ENCODE measurements at places on chromosomes 16 and 17.

DNA sequence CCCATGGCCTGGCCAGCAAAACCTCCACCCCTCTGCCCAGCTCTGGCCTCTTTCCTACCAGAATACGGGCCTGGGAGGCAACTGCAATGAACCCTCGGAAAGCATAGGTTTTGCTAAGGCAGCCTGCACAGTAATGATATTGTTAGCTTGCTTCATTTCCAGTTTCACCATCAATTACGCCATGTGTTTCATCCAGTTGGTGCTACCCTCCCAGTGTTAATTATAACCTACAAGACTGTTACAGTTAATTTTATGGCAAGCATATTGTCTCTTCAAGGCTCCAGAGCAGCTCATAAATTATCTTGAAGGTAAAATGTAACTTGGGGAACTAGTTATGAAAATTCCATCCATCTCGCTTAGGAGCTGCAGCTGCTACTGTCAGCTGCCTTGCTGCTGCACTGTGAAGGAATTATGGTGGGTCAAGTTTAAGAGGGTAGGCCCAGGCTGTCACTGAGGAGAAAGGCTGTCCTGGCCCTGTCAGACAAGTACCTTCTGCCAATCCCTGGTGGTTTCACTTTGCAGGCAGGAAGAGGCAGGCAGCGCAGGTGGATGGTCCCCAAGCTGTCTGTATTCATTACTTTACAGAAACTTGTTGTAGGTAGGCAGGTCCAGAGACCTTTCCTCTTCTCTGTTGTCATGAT is 242.9 kb downstream of the FTO start:
- DNase-seq = no peak

GRCh38 chr17:79677646-79678045 is 53.1 kb upstream of the ENPP7 start:
- no peak for DNase-seq

DNA sequence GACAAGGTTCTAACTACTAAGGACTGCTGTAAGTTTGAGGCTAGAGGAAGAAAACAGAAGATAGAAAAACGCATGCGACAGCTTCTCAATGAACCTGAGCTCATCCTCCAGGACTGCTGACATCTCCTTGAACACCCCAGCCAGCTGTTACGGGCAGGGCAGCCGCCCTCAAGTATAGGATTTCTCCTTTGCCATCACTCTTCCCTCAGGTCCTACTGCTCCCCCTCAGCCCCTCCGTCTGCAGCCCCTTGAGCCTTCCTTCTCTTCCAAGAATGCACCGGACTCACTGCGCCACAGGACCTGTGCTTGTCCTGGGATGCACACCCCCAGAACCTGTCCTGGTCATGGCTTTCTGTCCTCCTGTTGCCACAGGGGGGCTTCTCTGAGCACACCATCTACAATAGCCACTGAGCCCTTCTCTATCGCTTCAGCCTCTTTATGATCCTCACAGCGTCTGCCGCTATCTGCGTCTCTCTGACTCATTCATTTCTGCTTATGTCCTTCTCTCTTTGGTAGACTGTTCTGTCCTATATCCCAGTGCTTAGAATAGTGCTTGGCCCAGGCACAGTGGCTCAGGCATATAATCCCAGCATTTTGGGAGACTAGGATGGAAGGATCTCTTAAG is 15.7 kb upstream of the XYLT2 start:
- DNase-seq = no peak

DNA sequence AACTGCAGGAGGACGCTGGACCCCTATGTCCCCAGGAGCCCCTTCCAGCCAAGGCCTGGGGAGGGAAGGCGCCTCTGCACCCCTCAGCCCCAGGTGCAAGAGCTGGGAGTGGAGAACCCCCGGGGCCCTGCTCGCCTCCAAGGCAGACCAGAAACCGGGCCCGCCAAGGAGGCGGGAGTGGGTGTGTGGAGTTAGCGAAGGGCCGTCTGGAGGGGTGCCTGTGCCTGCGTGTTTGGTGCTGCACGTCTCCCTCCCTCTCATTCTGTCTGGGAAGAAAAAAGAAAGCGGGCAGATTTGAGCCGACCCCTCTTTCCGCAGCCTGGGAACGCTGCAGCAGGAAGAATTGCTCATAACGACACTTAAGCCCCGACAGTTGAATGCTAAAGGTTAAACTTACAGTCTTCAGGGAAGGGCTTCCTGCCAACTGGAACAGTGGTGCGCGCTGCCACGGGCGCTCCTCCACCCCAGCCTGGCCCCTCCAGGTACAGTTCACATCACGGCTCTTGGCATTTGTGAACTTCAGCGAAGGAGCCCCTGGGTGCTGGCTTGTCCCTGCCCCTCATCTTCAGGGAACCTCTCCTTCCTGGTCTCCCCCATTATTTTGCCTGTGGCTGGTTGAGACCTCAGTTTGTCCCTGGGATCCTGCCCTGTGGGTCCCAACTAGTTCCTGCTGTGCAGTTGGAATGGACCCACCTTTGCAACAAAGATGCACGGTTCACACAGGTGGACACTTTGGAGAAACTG is 19.2 kb upstream of the ZFHX3 start:
- DNase-seq = no peak

GRCh38 chr17:49523706-49524472 is 28.8 kb downstream of the NGFR start:
- DNase-seq = no peak

- DNase-seq = peak; percentile 3
These were observed 57.2 kb upstream of the CACNG5 start for GRCh38 chr17:66777689-66778225.

DNA sequence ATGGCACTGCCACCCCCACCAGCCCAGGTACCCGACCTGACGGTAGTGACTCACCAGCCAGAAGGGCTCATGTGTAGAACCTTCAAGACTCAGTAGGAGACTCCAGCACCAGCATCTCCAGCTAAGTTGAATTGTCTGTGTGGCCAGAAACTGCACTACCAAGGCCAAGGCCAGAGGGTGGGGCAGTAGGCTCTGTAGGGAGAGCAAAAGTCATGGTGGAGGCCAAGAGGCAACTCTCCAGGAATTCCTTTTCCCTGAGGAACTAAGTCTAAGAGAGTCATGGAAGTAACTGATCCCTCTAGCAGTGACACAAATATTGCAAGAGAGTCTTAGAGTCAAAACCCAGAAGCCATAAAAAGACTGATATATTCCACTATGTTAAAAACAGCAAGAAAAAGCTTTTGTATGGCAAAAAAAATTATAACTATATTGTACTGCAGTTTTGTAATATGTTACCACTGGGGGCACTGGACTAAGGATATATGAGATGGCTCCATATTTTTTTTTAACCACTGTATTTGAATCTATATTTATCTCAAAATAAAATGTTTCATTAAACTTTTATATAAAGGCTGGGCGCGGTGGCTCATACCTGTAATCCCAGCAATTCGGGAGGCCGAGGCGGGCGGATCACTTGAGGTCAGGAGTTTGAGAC is 30.2 kb upstream of the GUCY2D start:
- no peak for DNase-seq
